Upper lobe of right lung (tissue), 1 donor: ENCODE measurements at places on chromosomes 16 and 17. TPM values are rescaled to one million over a fixed set of nuclear protein-coding genes. Genes with fewer than 3 reads are reported as not detected.

DNA sequence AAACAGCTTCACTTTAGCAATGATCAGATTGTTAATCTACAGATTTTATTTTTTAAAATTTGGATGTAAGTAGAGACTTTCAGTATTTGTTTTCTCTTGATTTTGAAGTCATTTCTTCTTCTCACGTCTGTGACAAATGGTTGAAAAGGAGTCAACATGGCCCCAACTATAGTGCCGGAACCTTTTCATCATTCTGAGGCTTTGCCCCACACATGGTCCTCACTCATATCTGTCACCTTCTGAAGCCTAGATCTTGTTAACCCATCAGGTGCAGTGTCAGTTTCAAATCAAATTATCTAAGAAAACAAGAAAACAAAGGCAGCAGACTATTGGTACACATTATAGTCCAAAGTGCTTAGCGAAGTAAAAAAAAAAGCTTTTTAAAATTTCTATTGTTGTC, 124.1 kb downstream of the TRIM37 start:
- no peaks in the 10 kb centered on the region for H3K36me3 ChIP-seq
- no peak overlapping the region for H3K4me3 ChIP-seq
- no peak for DNase-seq
- no peaks in the 10 kb centered on the region for H3K27me3 ChIP-seq
- no peaks in the 10 kb centered on the region for H3K4me1 ChIP-seq

DNA sequence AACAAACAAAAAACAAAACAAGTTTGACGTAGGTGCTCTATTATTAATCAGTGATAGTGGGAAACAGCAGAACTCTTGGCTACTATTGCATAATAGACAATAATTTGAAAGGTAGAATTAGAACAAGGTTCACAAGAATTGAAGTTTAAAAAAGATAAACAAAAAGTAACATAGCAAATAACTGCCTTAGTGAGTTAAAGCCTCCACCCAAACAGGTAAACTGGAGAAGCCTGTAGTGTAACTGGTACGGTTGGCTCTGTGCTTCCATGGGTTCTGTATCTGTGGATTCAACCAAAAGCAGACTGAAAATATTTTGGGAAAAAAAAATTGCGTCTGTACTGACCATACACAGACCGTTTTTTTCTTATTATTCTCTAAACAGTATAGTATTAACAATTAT, 38.5 kb downstream of the MBTD1 start:
- peaks cover 17% of the 10 kb centered on the region for H3K4me1 ChIP-seq
- no peak for DNase-seq
- H3K27me3 ChIP-seq = no peaks in the 10 kb centered on the region
- H3K36me3 ChIP-seq = peaks cover 76% of the 10 kb centered on the region
- no peak overlapping the region for H3K4me3 ChIP-seq
- H3K27ac ChIP-seq = no peak overlapping the region

DNA sequence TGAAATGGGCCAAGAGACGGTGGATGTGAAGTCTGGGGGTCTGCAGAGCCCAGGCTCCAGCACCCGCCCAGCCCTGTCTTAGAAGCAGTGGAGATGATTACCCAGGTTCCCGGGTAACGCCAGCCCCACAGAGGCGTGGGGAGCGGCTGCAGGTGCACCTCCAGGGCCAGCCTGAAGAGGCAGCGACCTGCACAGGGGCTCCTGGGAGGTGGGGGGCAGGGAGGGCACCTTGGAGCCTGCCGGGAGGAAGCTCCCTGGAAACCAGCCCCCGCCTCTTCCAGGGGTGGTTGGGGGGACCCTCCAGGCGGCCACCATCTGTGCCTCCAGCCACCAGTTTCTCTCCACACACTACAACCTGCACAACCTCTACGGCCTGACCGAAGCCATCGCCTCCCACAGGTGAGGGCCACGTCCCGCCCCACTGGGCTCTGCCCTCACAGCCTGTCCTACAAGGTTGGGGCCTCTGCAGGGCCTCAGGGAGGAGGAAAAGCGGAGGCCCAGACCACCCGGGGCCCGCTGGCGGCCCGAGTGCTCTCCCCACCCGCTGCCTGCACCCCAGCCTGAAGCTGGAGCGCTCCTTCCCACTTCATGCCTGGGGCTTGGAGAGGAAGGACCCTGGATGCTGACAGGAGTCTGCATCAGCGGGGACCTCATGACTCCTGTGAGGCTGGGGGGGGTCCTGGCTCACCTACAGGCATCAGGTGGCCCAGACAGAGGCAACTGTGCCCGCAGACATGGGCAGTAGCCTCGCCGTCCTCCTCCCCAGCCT, 10.5 kb downstream of the GAA start:
- H3K4me1 ChIP-seq = no peaks in the 10 kb centered on the region
- no peak overlapping the region for H3K27ac ChIP-seq
- no peak for DNase-seq
- no peak overlapping the region for H3K4me3 ChIP-seq

SOST gene
- not detected for total RNA-seq

CCL5 gene
- 22.5 TPM for total RNA-seq

DNA sequence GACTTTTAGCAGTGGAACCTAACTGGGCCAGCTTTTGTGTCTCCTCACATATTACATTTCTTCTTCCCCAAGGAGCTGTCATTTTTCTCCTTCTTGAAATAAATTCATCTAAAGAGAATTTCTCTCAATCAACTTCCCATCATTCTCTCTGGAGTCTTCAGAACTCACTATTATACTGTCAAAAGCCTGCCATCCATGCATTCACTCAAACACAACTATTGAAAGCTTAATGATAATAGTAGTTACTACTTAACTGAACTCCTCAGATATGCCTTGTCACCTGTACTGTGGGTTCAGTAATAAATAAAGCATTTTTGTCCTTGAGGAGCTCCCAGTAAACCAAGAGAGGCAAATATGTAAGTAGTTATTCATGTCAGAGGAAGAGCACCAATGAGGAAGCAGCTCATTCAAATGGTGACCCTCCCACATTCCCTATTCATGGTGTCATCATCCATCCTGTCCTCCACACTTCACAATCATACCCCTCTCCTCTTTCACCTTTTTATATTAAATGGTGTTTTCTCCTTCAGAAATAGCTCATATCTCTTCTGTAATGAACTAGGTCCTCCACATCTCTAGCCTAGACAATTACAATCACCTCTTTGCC, 162.6 kb downstream of the CA10 start:
- H3K27me3 ChIP-seq = no peaks in the 10 kb centered on the region
- H3K36me3 ChIP-seq = no peaks in the 10 kb centered on the region
- no peaks in the 10 kb centered on the region for H3K4me1 ChIP-seq
- H3K4me3 ChIP-seq = no peak overlapping the region
- H3K27ac ChIP-seq = no peak overlapping the region

HYDIN gene
- 2.7 TPM for total RNA-seq

BCO1 gene
- 0.75 TPM for total RNA-seq

DNA sequence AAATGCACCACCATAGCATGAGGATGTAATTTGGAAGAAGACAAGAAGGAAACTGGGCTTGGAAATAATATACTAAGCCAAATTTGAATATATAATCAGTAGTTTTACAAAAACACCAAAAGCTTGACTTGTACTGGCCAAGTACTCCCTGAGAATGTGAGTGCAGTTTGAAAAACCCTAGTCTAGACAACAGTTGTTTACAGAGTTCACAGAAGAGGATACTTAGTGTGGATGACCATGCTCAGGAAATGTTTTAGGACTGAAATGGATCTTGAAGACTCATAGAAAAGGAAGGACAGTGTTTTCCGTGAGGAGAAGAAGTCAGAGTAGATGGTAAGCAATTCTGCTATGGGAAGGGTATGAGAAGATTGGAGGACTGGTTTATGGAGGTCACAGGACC, 1.9 kb upstream of the CDYL2 start:
- H3K27ac ChIP-seq = peak overlapping the region; percentile 36
- no peaks in the 10 kb centered on the region for H3K4me1 ChIP-seq
- H3K4me3 ChIP-seq = no peak overlapping the region
- H3K36me3 ChIP-seq = no peaks in the 10 kb centered on the region
- H3K27me3 ChIP-seq = no peaks in the 10 kb centered on the region
- DNase-seq = no peak

- no peak overlapping the region for H3K27ac ChIP-seq
- H3K36me3 ChIP-seq = no peaks in the 10 kb centered on the region
- H3K27me3 ChIP-seq = no peaks in the 10 kb centered on the region
- DNase-seq = peak; percentile 35
- H3K4me3 ChIP-seq = no peak overlapping the region
Measured at GRCh38 chr16:58492735-58493134, 7.2 kb upstream of the NDRG4 start.

NRN1L gene
- total RNA-seq = 0.69 TPM

- no peaks in the 10 kb centered on the region for H3K36me3 ChIP-seq
- H3K4me3 ChIP-seq = peak within 1 kb of the TSS; percentile 90
- H3K4me1 ChIP-seq = peaks cover 16% of the 10 kb centered on the region
- DNase-seq = peak; percentile 94
- H3K27me3 ChIP-seq = peaks cover 6% of the 10 kb centered on the region
Measured at GRCh38 chr17:80544655-80545498, at the start of gene RPTOR. Gene RPTOR, plus strand, starts transcription at chr17:80544838. Its CDS starts 792 bp downstream, at chr17:80545630.

PIRT gene
- not detected for total RNA-seq

DNA sequence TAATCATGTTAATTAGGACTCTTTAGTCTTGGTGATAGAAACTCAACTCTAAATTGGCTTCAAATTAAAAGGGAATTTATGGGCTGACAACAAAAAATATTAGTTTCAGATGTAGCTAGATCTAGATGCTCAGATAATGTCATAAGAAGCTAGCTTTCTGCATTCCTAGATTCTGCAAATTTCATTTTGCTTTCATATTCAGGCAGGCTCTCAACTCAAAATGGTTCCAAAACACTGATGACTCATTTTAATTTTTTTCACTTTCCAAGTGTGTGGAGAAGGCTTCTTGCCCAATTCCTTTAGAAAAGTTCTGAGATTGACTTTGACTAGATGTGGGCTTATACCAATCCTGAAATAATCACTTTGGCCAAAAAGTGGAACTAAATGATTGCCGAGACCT, 236.7 kb upstream of the GOT2 start:
- H3K4me1 ChIP-seq = no peaks in the 10 kb centered on the region
- no peak overlapping the region for H3K27ac ChIP-seq
- no peak for DNase-seq
- H3K4me3 ChIP-seq = no peak overlapping the region
- H3K27me3 ChIP-seq = no peaks in the 10 kb centered on the region
- H3K36me3 ChIP-seq = no peaks in the 10 kb centered on the region

DNA sequence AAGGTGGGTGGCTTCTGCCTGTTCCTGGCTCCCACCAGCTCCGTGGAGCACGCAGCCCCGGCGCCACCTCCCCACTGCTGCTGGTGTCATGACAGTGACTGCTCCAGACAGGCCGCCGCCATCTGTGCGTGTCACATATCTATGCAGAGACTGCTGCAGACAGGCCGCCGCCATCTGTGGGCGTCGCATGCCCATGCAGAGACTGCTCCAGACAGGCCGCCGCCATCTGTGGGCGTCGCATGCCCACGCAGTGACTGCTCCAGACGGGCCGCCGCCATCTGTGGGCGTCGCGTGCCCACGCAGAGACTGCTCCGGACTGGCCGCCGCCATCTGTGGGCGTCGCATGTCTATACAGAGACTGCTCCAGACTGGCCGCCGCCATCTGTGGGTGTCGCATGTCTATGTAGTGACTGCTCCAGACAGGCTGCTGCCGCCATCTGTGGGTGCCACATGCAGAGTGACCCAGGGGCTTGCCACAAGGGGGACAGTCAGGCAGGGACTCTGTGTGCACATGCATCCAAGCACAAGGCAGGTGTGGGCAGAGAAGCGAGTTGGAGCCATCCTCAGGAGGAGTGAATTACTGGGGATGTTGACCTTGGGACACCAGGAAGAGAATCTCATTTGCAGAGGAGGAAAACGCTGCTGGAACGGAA, 3.3 kb upstream of the FN3KRP start:
- peaks cover 15% of the 10 kb centered on the region for H3K4me1 ChIP-seq
- H3K27ac ChIP-seq = no peak overlapping the region
- no peak overlapping the region for H3K4me3 ChIP-seq

DNA sequence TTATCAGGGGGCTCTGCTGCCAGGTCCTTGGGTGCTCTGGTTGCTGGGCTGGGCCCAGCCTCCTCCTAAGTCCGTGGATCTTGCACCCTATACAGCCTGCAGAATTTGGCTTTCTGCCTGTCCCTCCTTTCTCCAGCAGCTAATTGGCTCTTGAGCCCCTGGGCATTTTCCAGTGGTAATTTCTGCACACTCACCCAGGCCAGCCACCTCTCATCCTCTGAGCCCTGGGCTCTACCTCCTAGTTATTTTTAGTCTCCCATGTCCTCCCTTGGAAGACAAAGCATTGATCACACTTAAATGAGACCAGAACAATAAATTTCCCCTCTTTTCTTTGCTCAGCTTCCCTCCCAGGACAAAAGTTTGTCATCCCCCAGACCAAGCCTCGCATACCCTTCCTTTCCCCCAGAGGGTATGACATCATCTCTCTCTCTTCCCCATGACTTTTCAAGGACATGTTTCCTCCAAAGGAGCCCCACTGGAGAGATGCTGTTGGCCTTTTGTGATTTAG, 38.1 kb downstream of the C17orf75 start:
- H3K27me3 ChIP-seq = no peaks in the 10 kb centered on the region
- no peak overlapping the region for H3K4me3 ChIP-seq
- no peak overlapping the region for H3K27ac ChIP-seq

DNA sequence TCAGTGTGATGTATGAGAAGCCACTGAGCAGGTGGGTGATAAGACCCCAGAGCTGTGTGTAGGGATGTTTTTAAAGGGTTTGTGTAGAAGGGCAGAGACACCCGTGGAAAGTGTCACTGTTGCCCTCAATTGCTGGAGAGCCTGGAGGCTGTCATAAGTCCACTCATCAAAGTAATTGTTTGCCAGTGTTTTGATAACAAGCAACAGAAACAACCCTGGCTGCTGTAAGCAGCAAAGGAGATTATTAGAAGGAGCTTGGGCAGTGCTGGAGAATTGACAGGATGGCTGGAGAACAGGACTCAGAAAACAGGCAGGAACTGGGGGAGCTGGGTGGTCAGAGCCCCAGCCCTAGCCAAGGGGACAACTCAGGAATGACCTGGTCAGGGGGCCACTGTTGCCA, 119.6 kb downstream of the CCDC182 start:
- H3K4me1 ChIP-seq = peaks cover 9% of the 10 kb centered on the region
- no peaks in the 10 kb centered on the region for H3K27me3 ChIP-seq
- no peak overlapping the region for H3K27ac ChIP-seq
- no peak for DNase-seq
